ENCODE measurements at places on chromosomes 3 and 15. TPM values are rescaled to one million over a fixed set of nuclear protein-coding genes. Genes with fewer than 3 reads are reported as not detected.

The SSUH2 gene
- 0.39 TPM for total RNA-seq

The NEIL1 gene
- 14.7 TPM for total RNA-seq

DNA sequence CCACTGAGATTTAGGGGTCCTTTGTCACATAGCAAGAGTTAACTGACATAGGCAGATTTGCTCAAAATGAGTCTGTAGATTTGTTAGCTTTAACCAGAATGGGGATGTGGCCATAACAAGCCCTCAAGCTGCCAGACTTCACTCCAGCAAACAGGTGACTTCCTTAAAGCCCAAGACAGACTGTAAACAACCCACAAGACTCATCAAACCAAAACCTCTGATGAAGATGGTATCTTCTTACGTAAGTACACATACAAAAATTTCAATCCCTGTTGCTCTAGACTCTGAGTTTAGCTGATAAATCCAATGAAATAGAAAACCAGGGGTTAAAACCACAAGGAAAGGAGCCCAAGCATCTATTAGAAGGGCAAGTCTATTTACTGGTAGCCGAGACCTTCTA lies 18.2 kb upstream of the ZBTB20 start:
- no peak for DNase-seq

The ZNF860 gene
- 0.89 TPM for total RNA-seq

DNA sequence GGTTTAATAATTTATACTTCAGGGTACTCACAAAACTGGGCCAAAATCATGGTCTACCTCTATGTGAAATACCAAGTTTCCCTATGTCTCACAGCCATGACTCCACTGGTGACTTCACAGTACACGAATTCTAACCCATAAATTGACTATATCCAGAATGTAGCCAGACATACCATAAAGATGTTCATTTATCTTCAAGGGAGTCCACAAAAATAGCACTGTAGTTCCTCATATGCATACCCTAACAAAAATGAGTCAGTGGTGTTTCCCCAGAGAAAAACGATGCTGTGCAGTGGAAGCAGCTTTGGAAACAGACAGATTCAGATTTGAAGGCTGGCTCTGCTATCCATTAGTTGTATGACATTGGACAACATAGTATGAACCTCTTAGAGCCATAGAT lies 438.8 kb downstream of the FHIT start:
- no peak for DNase-seq
